ENCODE measurements at places on chromosomes 6 and 20.

- DNase-seq, result no peak
These were observed 76.6 kb downstream of the CDS2 start for GRCh38 chr20:5203380-5203779.

DNA sequence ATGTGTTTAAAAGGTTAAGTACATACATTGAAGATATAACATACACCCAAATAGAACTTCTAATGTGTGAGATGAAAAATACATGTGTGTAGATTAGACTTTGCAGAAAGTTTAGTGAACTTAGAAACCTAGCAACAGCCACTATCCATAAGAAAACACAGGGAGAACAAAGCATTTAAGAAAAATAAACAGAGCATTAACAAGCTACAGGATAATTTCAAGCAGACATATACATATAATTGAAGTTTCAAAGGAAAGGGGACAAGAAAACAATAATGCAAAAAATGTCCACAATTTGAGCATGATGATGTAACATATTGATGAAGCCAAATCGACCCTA lies 18.2 kb upstream of the THBS2 start:
- no peak for DNase-seq

DNA sequence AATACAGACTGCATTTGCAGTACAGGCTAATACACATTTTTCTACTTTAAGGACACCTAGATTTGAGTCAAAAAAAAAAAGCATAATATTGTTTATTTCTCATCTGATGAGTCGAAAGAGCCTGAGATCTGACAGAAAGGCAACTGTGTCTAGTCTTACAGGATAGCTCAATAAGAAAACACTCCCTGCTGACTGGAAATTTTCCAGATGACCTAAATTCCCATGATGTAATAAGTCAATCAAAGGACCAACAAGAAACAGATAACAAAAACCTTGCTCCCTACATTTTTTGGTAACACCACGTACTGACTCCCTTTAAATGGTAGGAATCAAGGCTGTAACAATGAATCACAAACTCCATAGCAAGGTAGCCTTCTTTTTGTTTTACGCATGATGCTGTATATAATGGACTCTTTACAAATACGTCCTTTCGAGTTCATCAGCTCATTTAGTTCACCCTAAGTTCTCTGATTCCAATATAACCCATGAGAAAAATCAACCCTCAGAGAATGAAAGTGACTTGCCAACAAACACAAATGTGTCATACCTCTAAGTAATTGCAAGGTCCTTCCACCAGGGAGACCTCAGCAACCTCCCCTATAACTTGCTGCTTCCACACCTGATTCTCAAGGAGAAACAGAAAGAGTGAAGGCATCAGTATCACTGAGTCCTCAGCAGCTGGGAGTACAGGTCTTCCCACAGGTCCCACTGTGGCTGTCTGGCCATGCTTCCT lies 12.1 kb downstream of the TBX18 start:
- DNase-seq, result no peak

DNA sequence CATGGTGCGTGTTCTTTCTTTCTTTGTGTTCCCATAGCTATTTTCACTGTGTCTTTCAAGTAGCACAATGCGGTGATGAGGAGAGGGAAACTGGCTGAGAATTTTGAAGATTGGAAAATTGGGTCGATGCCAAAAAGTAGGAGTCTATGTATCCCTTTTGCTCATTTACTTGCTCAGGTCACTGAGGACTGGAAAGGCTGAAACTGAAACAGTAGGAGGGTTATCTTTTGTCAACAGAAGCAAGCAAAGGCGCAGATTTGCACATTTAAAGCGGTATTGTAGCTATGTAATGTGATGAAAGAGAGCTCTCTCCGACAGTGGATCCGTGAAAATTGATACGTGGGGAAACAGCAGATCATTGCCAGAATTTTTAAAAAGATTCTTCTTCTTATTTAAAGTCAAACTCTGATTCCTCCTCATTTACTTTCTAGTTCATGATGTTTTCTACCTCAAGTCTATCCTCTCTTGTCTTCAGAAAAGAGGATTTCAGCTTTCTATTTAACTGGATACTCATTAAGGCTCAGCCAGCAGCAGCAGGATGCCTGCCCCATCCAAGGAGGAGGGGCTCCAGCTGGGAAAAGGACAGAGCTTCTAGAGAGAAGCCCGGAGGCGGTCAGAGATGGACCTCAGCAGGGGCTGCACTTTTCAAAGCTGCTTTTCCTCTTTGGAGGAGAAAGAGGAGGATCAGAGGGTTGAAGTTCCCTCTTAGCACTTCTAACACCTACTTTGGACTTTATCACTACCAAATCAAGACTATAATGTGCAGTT lies 15.9 kb upstream of the FYN start:
- DNase-seq, result no peak

- DNase-seq, result no peak
These were observed 25.6 kb upstream of the NKX2-2 start for GRCh38 chr20:21539512-21539911.

DNA sequence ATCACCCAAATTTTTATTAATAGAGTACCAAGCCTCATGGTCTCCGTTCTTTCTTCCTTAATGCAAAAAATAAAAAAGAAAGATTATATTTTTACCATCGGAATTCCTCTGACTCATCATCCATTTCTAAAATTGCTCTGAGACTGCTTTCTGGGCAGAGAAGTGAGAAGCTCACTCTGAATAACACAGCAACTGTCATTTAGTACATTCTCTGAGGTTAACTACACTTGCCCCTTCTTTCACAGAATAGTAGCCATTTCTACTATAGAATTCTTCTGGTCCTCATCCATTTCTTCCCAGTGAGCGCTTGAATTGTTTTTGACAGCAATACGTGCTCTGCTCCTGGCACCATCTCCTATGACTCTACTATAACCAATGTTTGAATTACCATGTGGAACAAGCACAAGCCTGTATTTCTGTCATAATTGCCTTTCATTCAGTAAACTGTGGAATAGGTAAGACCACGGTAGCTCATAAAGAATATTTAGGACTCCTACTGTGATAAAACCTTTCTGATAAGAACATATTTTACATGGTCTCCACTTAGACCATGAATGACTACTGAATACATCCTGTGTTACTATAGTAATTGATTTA lies 435.5 kb upstream of the NRSN1 start:
- no peak for DNase-seq

- DNase-seq, result no peak
These were observed 2.7 kb downstream of the OSTM1 start for GRCh38 chr6:108071736-108072276.

DNA sequence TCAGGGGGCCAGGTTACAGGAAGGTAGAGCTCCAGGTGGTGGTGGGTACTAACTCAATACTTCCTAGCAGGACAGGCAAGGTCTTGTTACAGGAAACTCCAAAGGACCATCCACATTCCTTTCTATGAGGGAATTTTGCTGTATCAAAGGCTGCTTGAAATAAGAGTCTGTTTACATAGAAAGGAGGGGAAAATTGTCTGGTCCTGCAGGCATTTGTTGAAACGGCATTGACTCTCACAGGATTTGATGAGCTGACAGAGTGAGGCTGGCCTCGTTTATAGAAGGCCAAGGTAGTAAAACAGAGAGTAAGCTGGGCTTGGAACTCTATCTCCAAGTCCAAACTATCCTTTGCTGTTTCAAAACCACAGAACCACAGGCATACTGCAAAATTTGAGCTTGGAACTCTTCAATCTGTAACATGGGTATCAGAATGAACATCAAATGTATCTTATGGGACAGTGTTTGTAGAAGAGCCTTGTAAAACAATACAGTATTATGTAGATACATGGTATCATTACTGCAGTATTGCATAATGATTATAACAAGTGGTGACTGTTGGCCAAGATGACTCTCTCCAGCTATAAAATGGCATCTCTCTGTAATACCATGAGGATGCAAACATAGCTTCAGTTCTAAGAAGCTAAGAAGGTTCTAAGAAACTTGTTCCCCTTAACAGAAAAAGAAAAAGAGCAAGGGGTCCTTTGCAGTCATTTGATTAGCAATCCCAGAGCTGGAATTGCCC lies 61.5 kb downstream of the TRAM2 start:
- no peak for DNase-seq

DNA sequence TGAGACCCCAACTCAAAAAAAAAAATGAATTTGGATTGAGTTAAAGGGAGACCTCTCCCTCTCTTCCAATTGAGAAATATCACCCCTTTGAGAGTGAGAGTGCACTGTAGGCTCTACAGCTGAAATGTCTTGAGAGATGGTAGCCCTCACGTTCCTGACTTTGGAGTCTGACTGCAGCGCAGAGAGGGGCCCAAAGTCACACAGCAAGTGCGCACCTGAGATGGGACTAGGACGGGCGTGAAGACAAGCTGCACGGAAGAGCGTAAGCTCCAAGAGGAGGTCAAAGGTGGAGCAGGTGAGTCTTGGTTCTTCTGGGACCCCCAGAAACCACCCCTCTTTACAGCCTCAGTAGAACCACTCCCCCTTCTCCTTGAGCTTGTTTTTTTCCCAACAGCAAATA lies 643 bp downstream of the SLA2 start:
- no peak for DNase-seq

DNA sequence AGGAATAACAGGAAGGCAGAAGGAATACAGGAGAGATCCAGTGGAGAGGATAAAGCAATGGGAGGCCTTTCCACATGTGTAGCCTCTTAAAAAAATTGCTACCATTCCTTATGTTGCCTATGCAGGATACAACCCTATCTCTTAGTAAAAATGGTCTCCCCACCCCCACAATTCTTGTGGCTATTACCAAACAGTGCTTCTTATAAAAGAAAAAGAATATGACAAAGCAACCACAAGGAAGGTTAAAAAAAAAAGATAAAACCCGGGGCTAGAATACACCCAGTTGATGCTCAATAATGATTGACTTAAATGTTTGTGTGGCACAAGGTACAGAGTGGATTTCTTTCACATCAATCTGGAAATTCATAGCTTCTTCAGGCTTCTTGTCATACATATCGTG lies 250.9 kb downstream of the HIVEP2 start:
- no peak for DNase-seq

Measured in hippocampal formation (tissue), 2 donors.